GM12878 (cell line): ENCODE measurements at places on chromosomes 12 and 14. TPM values are rescaled to one million over a fixed set of nuclear protein-coding genes. Genes with fewer than 3 reads are reported as not detected.

The SAMD15 gene
- 0.50 and 1.5 TPM in 2 replicates for polyA plus RNA-seq

The CMKLR1 gene
- polyA plus RNA-seq = 24.3 and 26.2 TPM in 2 replicates

The KRT2 gene
- not detected in 2 replicates for polyA plus RNA-seq

The FAM222A gene
- not detected in 2 replicates for polyA plus RNA-seq

The CAMKK2 gene
- polyA plus RNA-seq = 22.0 and 23.7 TPM in 2 replicates
